ENCODE measurements at places on chromosomes 1 and 21.

GRCh38 chr1:86733340-86733739 lies 29.0 kb downstream of the SH3GLB1 start:
- no peak overlapping the region for H3K27ac ChIP-seq
- peaks cover 2% of the 10 kb centered on the region for H3K4me1 ChIP-seq
- no peak overlapping the region for H3K4me3 ChIP-seq
- H3K27me3 ChIP-seq = no peaks in the 10 kb centered on the region
- no peak for DNase-seq
- H3K36me3 ChIP-seq = peaks cover 42% of the 10 kb centered on the region

DNA sequence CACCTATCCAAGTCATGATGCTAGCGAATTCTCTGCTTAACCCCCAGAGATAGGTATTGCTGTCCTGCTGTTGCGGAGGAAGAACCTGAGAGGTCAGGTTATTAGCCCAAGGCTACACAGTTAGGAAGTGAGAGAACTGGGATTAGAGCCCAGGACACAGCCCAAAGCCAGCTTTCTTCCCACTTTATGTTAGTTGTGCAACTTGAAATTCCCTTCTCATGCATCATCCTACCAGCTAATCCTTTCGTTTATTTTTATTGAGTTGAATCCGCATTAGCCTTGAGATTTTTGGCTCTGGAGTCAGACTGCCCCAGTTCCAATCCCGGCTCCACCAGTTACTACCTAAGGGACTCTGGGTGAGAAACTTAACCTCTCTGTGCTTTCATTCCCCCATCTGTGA lies 65.4 kb downstream of the PLEKHA6 start:
- DNase-seq = no peak
- no peak overlapping the region for H3K4me3 ChIP-seq
- peaks cover 5% of the 10 kb centered on the region for H3K4me1 ChIP-seq
- no peak overlapping the region for H3K27ac ChIP-seq
- H3K27me3 ChIP-seq = peaks cover 63% of the 10 kb centered on the region

GRCh38 chr1:115283681-115284146 lies 54.3 kb downstream of the NGF start:
- no peaks in the 10 kb centered on the region for H3K27me3 ChIP-seq
- H3K4me3 ChIP-seq = no peak overlapping the region
- no peaks in the 10 kb centered on the region for H3K4me1 ChIP-seq
- H3K27ac ChIP-seq = no peak overlapping the region
- no peak for DNase-seq

- no peak for DNase-seq
- H3K4me1 ChIP-seq = no peaks in the 10 kb centered on the region
- no peaks in the 10 kb centered on the region for H3K36me3 ChIP-seq
- peaks cover 34% of the 10 kb centered on the region for H3K27me3 ChIP-seq
Observed at GRCh38 chr1:30527511-30528140, 195.8 kb downstream of the MATN1 start.

DNA sequence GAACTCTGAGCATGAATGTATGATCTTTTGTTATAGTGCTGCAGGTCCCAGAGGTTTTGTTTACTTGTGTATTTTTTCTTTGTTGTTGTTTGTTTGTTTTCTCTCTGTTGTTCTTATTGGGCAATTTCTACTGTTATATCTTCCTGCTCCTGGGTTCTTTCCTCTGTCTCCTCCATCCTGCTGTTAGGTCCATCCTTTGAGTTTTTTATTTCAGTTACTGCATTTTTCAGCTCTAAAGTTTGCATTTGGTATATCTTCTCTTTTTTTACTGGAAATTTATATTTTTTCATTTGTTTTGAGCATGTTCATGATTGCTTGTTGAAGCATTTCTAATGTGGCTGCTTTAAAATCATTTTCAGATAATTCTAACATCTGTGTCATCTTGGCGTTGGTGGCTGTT lies 9.9 kb downstream of the TRPM2 start:
- H3K36me3 ChIP-seq = peaks cover 35% of the 10 kb centered on the region
- no peak overlapping the region for H3K4me3 ChIP-seq
- peaks cover 7% of the 10 kb centered on the region for H3K27me3 ChIP-seq
- DNase-seq = no peak
- H3K27ac ChIP-seq = no peak overlapping the region

GRCh38 chr1:20216574-20216973 lies 30.3 kb upstream of the PLA2G2C start:
- H3K36me3 ChIP-seq = no peaks in the 10 kb centered on the region
- H3K4me1 ChIP-seq = peaks cover 2% of the 10 kb centered on the region
- DNase-seq = peak; percentile 39
- no peak overlapping the region for H3K27ac ChIP-seq
- no peak overlapping the region for H3K4me3 ChIP-seq

DNA sequence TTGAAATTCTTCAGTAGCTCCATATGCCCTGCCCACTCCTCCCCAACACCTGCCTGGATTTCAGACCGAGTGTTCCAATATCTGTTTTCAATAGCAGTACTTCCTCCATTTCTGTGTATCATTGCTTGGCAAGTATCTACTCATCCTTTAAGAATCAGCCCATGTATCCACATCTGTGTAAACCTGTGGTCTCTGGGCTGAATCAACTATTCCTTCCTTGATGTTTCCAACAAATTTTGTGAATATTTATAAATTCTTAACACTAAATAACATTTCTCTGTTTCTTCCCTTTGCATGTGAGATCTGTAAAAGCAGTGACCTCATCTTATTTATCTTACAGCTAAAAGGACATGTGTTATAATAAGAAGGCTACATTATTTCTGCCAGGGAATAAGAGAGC lies 26.0 kb upstream of the UAP1 start:
- peaks cover 6% of the 10 kb centered on the region for H3K4me1 ChIP-seq
- peaks cover 3% of the 10 kb centered on the region for H3K36me3 ChIP-seq
- H3K27ac ChIP-seq = no peak overlapping the region
- H3K4me3 ChIP-seq = no peak overlapping the region
- DNase-seq = no peak
- no peaks in the 10 kb centered on the region for H3K27me3 ChIP-seq
